Activated CD4-positive, CD25-positive, alpha-beta regulatory T cell treated with anti-CD3 and anti-CD28 coated beads, Interleukin-2, amount 50 U/mL, for 24 hours (primary cell): ENCODE measurements at places on chromosomes 16 and 17.

- peak; percentile 63 for ATAC-seq
Measured at GRCh38 chr16:3095869-3096268, 3.2 kb downstream of the ZSCAN10 start.

DNA sequence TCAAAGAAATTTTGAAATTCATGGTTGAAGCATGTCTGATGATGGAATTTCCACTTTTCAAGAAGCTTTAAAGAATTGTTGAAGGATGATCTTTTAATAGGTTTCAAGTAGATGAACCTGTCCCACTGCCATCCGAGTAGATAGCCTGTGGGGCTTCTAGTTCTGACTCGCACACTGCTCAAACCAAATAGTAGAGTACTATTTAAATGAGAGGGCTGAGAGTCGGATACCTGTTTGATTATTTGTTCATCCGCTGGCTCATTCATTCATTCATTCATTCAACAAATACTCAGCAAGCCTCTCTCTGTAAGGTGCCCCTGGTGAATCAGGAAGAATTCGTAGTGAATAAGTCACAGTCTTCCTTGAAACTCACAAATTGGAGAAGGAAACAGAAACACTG lies 108.2 kb upstream of the IRX5 start:
- no peak for ATAC-seq

DNA sequence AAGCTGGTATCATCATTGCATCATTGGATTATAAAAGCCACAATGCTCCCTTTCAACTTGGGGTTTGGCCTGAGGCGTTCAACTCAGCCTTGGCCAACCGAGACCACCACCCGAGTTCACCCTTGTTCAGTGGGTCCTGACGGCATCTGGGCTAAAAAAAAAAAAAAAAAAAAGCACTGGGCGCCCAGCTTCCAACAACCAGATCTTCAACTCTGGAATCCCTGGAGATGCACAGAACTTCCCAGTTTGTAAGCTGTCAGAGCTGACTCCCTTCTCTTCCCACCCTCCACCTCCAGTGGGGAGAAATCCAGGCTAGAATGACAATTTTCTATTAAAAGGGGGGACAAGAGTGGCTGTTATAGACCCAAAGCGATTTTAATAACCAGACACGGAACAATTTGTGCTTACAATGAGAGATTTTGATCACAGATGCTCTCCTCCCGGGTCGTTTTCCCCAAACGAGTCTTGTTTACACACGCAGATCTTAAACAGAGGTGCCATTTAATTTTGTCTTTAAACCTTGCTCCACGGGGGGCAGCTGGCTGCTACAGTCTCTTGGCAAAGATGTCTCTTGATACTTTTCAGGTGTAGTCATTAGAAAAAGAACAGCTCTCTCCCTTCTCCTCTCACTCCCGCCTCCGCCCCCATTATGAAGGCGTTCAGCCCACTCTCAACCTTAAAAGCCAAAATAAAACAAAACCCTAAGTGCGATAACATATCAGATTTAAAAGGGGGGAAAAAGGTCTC lies 26.9 kb downstream of the GPRC5B start:
- no peak for ATAC-seq

DNA sequence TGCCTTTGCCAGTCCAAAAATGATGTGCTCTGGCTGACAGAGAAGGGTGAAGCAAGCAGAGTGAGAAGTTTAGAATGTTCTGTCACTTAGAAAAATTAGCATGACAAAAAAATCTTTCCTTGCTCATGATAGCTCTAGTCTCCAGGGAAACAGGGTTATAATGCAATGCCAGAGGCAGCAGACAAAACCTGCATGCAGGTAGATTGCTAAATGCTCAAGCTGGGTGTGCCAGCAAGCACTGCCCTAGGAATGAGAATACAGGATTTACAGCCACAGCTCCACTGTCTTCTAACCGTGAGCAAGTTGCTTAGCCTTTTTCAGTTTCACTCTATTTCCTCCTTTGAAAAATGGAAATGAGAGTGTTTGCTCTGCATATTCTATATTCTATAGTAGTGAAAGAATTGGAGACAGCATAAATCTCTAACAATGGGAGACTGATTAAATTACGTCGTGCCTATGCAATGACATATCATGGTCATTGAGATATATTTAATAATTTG lies 516.6 kb upstream of the C16orf82 start:
- no peak for ATAC-seq

- peak; percentile 11 for ATAC-seq
Measured at GRCh38 chr17:17781591-17782496, 54.9 kb downstream of the SREBF1 start.

DNA sequence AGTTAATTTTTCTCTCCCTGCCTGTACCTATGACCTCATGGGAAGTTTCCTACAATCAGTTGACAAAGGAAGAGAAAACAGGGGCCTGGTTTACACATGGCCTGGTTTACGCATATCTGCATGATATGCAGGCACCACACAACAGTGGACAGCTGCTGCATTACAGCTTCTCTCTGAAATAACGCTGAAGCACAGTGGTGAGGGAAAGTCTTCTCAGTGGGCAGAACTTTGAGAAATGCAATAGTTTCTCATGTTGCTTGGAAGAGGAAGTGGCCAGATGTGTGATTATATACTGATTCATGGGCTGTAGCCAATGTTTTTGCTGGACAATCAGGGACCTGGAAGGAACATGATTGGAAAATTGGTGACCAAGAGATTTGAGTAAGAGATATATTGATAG lies 324.1 kb upstream of the GOT2 start:
- no peak for ATAC-seq

DNA sequence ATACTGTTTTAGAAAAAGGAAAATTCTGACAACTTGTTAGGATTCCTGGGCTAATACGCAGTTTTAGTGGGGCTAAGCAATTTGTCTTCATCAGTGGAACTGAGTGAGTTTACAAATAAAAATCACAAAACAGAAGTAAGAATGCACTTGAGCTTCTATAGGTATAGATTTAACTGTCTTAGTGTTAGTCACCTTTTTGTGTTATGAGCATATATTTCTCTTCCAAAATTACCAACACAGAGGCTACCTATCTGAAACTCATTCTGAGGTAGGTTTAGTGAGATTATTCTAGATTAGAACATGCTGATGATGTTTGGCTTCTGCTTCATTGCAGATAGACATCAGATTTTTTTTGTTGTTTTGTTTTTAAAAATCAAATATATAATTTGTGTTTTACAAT lies 23.2 kb downstream of the METTL9 start:
- ATAC-seq = peak; percentile 11

DNA sequence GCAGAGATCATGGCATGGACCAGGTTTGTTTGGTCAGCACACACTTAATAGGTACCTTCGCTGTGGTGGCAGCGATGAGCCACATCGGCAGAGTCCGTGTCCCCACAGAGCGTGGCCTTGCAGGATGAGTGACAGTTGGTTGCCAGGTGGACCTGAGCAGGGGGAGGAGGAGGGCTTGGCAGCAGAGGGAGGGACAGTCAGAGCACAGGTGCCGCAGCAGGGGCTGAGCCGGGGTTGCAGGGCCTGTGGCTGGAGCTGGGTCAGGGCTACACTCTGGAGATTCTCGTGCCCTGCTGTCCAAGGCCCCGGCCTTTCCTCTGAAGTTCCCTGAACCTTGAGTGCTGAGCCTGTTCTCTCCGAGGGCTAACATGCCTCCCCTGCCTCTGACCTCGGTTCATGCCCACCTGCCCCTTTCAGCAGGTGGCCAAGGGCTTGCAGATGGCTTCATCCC lies 24.8 kb downstream of the POLR3E start:
- ATAC-seq = no peak

DNA sequence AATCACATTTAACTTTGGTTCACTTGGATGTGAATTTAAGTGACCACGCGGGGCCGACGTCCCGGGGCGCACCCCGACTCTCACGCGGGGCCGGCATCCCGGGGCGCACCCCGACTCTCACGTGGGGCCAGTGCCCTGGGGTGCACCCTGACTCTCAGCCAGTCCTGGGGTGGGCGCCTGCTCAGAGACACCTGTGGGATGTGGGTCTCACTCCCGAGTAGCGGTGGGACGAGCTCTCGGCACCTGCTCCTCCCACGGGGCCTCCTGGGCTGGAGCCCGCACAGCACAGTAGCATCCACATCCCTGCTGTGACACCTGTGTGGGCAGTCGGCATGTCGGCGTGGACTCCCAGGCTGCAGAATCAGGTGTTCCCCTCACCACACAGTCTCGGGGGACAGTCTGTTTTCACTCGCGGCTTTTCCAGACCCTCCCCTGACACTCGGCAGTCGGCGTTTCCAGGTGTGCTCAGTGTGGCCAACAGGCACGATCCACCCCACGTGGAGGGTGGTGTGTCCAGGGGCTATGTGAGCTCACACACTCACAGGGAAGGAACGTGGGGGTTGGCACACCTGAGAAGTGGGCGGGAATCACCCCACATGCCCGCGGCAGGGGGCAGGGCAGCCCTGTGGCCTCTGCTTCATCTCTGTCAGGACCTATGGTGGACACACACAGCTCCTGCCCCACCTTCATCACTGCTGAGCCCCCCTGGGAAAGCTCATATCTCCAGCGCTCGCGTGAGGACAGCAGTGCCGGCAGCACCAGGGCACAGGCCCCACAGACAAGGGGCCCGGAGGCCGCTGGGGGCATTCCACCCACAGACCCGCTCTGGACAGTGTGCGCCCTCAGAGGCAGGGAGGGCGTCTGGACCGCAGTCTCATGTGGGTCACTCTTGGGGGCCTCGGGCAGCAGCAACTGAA lies 51.8 kb downstream of the LMF1 start:
- no peak for ATAC-seq

DNA sequence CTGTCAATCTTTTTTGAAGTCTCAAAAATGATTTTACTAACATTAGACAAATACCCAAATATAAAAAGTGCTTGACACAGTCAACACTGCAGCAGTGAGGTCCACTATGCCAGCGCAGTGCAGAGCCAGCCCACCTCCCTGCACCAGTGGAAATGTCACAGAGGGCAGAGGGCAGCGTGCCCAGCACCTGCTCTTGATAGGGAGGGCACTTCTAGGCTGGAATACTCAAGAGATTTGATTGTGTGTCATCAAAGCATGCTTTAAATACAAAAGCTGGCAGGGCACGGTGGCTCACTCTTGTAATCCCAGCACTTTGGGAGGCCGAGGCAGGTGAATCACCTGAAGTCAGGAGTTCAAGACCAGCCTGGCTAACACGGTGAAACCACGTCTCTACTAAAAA lies 136.0 kb downstream of the ANKRD11 start:
- no peak for ATAC-seq

- no peak for ATAC-seq
Measured at GRCh38 chr16:12600536-12601256, 203.0 kb downstream of the CPPED1 start.

DNA sequence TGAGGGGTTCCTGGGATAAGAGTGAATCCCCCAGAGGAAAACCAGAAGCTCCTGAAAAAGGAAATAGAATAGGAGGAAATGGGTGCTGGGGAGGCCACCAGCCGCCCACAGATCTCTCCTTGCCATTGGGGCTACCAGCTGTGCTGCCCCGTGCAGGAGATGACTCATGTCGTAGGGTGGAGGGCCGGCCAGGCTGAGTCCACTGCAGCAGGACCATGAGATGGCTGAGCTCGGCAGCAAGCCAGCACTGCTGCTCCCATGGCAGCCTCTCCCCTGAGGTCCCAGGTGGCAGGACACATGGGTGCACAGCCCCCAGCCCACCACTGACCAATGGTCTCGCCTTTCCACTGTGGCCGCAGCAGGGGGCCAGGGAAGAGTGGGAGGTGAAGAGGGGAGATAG lies 95.5 kb downstream of the GNAO1 start:
- no peak for ATAC-seq

- peak; percentile 85 for ATAC-seq
Measured at GRCh38 chr17:78645421-78646295, 68.5 kb upstream of the DNAH17 start.

DNA sequence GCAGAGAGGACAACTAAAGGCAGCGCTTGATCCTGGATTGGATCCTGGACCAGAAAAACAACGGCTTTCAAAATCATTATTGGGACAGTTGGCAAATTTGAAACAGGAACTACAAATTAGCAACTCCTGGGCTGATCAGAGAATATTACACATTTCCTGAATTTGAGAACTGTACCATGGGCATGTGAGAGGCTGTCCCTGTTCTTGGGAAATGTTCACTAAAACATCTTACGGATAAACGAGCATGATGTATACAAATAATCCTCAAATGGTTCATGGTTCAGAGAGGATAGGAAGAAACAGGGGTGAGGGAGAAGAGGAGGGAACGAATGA lies 2.3 kb upstream of the ITGAE start:
- no peak for ATAC-seq

DNA sequence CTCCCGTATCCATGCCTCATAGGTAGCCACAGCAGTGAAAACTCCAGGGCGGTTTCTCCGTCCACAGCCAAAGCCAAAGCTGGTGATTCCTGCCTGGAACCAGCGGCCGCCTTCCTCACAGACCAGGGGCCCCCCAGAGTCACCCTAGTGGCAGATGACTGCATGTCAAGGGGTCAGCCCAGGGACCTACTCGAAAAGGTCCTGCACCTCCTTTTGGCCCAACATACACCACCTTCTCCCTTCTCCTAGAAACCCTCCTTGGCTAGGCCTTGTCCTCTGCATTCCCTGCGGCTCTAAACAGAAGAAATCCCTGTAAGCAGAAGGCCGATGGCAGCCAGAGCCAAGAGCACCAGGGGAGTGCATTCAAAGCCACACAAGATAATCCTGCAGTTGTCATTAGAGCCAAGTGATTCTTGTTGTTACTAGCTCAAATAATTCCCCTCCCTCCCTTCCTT lies 6.1 kb downstream of the PRSS36 start:
- ATAC-seq = no peak

- peak; percentile 85 for ATAC-seq
Measured at GRCh38 chr17:44385287-44386181, 3.9 kb downstream of the ITGA2B start.

DNA sequence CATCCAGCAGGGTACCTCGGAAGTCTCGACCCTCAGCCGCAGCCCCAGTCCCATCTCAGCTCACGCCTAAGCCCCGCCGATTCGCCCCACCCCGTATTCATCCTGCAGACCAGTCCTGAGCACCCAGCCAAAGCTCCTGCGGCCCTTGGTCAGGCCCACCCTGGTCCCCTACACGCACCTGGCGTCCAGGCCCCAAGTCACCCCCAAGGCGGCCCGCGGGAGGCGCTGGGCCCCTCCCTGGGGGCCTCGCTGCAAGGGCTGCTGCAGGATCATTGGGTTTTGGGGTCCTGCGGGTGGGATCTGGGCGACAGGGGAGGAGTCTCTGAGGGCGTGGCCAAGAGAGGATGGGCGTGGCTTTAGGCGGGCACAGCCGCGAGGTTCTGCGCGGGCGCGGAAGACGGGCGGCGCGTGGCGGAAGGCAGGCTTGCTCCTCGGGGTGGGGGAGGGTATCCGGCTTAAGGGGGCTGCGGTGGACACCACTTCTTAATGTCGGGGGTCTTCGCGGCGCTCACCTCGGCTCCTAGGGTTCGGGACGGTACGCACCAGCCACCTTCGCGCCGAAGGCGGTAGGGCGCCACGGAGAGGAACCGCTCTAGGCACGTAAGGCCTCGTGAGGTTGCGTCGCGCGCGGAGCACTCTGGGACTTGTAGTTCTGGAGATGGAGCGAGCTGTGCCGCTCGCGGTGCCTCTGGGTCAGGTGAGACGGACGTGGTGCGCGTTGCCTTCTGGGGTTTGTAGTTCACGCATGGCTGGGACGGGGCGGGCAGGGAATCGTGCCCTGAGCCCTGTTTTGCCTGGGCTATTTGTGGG lies at the start of the genes HCFC1R1 and THOC6:
Gene HCFC1R1 (minus strand): TSS at position 274 of the 810 bp plus-strand sequence. CDS start 1 bp downstream, at position 273.
Gene THOC6 (plus strand): TSS at position 367 of the 810 bp plus-strand sequence. CDS start 292 bp downstream, at position 659.
- peak; percentile 84 for ATAC-seq
